ENCODE measurements at places on chromosomes 7 and 10.

DNA sequence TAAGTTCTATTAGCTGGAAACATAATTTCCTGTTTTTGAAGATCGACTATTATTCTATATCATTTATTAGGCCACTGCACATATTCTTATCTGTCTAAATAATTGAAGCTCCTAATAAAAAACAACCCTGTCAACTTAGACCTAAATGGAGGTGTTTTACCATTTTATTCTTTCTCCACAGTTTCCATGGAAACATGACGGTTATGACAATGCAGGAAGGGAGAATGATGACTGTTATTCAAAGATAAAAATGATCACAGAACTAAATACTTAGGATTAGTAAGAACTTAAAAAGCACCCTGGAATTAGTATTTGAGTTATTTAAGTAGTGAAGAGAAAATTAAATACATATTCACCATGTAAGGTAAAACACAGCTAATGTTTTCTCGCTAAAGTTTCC lies 119.9 kb upstream of the DKK1 start:
- no peak for DNase-seq

- DNase-seq: peak; percentile 85
Observed at GRCh38 chr10:95236068-95236903, 42.2 kb downstream of the ACSM6 start.

DNA sequence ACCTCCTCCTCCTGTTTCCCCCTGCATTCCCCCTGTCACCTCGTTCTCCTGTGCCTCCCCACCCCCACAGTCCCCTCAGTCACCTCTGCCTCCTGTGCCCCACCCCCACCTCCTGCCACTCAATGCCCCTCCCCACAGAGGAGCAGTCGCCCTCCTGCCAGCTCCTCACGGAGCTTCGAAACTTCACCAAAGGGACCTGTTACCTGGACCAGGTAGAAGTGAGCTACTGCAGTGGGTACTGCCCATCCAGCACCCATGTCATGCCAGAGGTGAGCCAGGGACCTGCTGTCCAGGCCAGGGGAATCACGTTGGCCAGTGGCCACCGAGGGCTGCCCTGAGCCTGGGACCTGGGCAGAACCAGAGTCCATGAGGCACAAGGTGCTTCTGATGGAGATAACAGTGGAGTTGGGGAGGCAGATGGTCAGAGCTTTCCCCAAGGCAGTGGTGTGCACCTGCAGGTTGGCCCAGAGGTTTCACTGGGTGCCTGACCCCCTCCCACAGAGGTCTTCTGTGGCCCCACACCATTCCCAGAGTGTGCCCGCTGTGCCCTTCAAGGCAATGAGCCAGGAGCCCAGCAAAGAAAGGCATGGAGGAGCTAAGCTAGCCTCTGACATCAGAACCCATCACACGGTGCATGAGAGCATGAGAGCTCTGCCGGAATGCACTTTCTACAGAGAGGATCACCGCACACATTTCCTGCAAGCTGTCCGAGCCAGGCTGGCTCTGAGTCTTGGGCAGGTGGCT lies 7.0 kb upstream of the ZNF862 start:
- no peak for DNase-seq

GRCh38 chr7:114928060-114928459 lies 6.2 kb downstream of the MDFIC start:
- DNase-seq: no peak

GRCh38 chr10:88427024-88427423 lies 156.1 kb downstream of the RNLS start:
- DNase-seq: no peak

DNA sequence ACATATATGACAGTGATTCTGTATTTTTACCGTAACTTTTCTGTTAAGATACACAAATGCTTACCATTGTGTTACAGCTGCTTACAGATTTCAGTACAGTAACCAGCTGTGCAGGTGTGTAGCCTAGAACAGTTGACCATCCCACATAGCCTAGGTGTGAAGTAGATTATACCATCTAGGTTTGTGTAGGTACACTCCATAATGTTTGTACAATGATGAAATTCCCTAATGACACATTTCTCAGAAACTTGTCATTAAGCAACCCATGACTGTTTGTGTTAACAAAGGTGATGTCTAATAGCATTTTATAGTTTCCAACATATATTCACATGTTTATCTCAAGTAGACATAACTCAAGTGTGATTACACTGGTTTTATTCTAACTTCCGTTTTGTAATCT lies 218.5 kb downstream of the PLXDC2 start:
- DNase-seq: no peak

DNA sequence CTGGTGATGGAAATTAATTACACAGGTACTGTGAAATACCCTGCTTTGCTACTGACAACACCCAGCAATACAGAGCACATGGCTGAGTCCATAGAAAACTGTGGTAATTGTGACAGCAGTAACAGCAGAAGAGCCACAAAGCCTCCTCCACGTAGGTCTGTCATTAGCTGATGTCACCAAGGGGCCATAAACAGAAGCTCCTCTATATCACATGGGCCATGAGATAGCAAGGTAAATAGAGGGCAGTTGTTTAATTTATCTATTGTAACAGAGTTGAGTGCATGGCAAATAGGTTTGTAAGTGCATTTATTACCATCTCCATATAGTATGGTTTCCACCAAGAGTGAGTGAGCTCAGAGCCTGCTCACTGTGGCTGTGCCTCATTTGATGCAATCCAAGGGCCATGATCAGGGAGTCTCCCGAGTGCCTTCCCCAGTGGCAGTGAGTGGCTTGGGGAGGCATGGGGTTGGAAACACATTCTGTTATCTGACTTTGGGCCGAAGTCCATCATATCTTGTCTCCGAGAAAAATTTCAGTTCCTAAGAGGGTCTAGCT lies 281.2 kb downstream of the SKAP2 start:
- DNase-seq: no peak

DNA sequence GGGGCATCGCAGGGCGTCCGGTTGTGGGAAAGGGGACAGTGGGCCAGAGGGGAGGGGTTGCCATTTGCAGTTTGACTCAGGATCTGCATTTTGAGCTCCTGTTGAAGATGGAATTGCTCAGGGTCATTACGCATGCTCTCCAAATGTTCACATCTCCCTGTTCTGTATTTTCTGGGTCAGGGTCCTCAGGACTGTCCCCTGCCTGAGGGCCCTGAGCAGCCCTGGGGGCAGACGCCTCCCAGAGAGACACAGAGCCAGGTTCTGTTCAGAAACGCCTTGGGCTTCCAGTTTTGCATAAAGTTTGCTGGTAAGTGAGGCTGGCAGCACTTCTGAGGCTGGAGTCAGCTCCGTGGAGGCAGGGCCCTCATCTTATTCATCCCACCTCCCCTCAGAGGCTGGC lies 34.1 kb upstream of the NUB1 start:
- no peak for DNase-seq

All from astrocyte (in vitro differentiated cells and primary cell).